ENCODE measurements at places on chromosomes 16 and 17.

DNA sequence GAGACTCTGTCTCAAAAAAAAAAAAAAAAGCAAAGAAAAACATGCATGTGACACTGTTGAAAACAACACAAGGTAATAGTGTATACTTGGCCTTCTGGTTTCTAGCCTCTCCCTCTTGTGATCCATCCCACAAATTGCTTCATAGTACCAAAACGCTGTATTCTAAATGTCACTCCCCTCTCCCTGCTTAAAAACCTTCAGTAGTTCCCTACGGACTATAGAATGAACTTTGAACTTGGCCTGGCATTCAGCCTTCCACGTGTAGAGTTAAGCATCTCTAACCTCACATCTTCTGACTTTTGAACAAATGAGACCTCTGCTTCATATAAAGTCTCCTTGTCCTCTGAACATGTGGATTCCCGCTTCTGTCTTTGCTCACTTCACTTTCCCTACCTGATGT lies 5.1 kb downstream of the ZNF821 start:
- DNase-seq = no peak

GRCh38 chr17:79844869-79845600 lies 5.8 kb upstream of the CBX4 start:
- DNase-seq = no peak

- DNase-seq = no peak
Observed at GRCh38 chr17:79468183-79468944, 142.5 kb downstream of the RBFOX3 start.

GRCh38 chr17:27544350-27545131 lies 86.4 kb upstream of the LGALS9 start:
- no peak for DNase-seq

GRCh38 chr16:83115491-83116232 lies 488.9 kb downstream of the CDH13 start:
- DNase-seq = no peak

- DNase-seq = no peak
Observed at GRCh38 chr17:68011199-68011665, 15.0 kb upstream of the C17orf58 start.

GRCh38 chr17:36136439-36136838 lies 32.8 kb downstream of the CCL4 start:
- no peak for DNase-seq

DNA sequence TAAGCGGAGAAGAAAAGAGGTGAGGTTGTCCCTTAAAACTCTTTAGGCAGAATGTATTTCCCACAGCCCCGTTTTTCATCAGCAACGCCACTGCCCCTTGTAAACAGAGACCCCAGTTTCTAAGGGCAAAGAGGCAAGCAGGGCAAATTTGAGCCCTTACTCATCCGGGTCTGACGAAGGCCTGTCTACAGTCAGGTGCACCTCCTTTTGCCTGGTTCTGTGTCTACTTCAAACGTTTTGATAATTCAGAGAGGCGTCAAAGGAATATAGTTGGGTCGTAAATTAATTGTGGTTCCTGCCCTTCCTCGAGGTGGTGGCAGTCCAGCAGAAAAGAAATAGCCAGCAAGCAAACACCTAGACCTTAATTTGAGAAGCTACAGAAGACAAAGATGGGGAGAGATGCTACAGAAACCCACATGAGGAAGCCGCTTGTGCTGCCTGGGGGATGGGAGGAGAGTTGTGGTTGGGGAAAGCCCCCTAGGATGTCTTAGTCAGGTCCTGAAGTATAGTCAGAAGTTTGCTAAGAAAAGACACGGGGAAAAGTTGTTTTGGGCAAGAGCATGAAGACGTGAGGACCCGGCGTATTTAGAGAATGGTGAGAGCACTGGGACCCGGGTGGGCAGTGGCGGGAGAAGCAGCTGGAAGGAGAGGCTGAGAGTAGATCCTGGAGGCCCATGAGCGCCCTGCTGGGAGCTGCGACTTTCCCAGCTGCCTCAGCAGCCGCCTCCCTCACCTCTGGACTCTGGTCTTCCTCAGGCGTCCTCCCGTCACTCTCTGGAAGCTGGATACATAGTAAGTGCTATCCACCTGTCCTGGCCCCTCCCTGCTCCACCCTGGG lies 2.4 kb downstream of the FBRS start:
- DNase-seq = no peak

GRCh38 chr16:10871157-10871991 lies 5.6 kb upstream of the CIITA start:
- no peak for DNase-seq

DNA sequence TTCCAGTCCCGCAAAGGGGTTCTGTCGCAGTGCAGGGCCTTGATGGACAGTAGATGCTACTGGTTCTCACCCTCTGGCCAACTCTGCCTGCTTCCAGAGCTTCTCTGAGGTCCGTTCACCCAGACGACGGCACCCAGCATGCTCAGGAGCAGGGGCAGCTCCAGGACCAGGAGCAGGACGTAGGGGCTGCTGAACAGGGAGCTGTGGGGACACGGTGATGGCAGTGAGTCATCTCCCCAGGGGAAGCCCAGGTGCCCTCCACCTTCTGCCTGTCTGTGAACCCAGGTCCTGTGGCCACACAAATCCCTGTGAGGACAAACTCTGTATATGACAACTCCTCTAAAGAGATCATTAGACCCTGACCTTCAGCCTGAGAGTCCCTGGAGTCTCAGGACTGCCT lies 3.4 kb upstream of the CD300C start:
- no peak for DNase-seq

GRCh38 chr16:48029768-48030167 lies 126.0 kb downstream of the ABCC12 start:
- DNase-seq = no peak

- no peak for DNase-seq
Observed at GRCh38 chr16:57724531-57724930, 11.0 kb upstream of the KATNB1 start.

- DNase-seq = no peak
Observed at GRCh38 chr17:10156948-10157607, 41.3 kb downstream of the GAS7 start.

DNA sequence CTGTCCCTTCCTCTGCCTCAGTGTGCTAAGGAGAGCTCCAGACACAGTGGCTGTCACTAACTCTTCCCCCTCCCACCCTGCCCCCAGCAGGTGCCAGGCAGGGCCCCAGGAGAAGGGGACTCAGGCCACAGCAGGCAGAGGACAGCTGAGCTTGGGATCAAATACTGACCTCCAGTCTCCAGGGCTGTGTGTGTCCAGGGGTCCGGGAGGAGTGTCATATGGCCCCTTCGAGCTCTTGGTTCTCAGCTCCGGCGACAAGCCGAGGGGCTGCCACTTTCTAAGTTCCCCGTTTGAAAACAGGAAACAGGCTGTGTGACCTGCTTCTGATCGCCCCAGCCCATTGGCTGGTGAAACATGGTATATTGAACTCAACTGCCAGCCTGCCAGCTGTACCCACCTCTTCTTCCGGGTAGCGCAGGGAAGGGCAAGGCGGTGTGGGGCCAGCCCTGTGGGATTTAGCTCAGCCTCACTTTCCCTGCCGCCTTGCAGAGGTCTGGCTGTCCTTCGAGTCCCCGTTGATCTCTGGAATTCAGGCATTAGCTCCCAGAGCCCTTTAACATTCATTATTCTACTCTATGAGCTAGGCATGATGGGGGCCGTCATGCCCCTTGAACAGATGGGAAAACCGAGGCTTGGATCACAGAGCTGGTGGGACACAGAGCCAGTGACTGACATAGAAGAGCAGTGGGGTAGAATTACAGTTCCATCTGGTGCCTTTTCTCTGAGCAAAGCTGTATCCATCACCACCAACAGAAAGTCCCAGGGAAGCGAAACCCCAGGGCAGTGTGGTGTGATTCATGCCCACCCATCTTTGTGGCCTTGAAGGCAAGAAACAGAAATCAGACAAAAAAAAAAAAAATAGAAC lies at the start of gene SNX20:
Gene SNX20, minus strand, starts transcription at position 292 of the 865 bp plus-strand sequence. CDS start 3,786 bp downstream, outside the sequence.
- DNase-seq = no peak

DNA sequence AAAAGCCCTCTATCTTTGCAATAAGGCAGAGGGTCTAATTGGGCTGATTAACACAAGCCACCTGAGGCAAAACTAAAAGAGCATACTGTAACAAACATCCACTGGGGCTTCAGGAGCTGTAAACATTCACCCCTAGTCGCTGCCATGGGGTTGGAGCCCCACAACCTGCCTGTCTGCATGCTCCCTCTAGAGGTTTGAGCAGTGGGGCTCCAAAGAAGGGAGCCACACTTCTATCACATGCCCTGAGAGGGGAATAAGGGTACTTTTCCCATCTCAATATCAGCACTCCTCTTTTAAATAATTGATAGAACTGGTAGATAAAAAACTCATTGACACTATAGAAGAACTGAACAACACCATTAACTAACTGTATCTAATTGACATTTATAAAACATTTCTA lies 130.1 kb upstream of the COX10 start:
- no peak for DNase-seq

Data from HFF-Myc (cell line).